ENCODE measurements at places on chromosomes 13 and 19.

DNA sequence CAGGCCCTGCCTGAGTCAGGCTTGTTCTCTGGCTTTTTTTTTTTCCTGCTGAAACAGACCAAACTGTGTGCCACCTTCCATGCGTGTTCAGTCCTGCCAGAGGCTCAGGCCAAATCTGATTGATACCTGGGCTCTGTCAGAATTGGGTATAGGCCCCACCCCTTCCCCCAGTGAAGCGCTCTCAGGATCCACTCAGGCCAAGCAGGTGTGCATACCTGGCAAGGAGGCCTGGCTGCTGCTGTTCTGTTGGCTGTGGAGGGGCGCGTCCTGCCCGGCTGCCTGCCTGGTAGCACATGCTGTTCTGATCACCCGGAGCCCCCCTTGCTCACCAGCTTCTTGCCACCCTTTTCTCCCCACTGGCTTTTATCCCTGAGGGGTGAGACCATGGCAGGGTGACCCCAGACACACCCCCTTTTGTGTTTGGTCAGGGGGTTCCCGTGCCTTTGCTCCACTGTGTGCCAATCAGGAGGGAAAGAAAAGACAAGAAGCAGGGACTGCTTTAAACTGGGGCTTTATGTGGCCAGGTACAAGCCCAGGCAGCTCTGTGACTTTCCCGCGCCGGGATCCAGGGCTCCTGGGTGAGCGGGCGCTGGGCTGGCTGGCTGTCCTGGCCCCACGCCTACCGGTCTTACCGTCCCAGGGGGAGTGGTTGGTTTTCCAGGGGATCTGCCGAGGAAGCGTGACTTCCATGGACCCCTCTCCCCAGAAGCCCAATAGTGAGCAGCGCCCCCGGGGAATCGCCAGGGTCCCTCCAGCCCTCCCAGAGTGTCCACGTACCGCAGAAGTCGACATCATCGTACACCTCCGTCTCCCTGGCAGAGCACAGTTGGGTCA, 12.7 kb downstream of the PRAM1 start:
- DNase-seq, result no peak

DNA sequence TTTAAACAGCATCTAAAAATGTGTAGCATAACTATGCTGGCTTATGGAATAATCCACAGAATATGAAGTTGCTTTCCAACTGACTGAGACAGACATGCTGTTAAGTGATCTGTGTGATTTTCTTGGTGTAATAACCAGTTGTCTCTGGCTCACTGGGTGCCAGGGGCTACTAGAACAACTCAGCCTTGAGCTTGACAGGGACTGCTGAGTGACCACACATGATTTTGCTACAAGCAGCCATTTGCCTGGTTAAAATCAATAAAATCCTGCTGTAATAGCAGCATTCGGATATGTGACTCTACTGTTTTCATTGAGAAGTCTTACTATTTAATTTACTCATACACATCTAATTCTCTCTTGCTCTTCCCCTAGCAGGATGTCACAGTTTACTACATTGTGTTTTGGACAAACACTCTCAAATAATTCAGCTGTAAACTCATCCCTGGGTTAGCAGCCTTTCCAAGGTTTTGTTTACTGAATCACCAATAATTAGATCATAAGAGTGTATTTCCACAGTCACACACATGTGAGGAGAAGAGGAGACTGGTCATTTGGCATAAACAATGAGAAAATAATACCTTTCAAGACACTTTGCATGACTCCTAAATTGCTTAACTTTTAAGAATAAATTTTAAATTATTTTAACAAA, 426.2 kb downstream of the PCDH9 start:
- no peak for DNase-seq

- no peak for DNase-seq
These were observed 28.1 kb downstream of the CPT1C start for GRCh38 chr19:49718991-49719390.

GRCh38 chr13:43347877-43348276, 324.5 kb downstream of the DNAJC15 start:
- DNase-seq, result no peak

DNA sequence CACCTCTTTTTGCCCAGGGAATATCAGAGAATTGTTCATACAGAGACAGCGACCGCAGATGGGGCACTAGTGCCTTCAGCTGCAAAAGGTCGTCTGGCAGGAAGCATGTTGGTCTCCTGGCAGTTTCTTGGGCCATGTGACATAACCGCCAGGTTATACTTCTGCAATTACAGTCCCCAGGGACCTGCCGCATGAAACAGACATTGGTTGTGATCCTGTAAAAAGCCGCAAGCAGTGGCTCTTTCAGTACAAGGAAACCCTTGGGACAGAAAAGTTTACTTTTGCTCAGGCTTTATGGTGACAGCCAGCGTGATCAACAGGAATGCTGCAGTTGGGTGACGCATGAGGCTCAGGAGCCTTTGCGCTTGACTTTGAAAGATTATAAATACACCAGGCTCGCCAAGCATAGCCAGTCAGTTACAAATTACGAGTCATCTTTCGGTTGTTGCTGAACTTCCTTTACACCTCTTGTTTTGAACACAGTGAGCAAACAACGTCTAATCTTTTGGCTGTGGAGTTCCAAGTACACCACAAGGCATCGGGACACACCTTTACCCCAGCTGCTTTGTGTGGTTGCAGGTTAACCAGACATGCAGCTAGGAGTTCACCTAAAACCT, 50.5 kb upstream of the UBE2L5 start:
- DNase-seq, result no peak

DNA sequence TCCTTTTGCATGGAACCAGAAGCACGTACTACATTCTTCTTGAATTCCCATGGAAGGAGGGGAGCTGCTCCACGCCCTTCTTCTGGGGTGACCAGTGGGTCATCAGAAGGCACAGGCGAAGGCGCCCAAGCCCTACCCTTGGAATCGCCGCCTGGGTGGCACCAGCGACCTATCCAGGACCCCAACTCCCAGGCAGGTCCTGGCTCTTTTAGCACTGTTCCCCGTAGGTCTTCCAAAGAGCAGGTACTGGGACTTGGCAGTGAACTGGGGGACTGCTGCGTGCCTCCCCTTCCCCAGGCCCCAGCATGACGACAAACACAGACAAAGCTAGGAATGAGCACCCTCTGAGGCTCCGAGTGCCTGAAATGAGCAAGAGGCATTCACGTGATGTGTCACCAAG, 45.0 kb downstream of the CEBPG start:
- DNase-seq, result no peak

GRCh38 chr13:72726726-72727416, 558 bp downstream of the MZT1 start:
- DNase-seq, result no peak

GRCh38 chr19:46950526-46951170, 69.0 kb upstream of the NPAS1 start:
- DNase-seq, result no peak

DNA sequence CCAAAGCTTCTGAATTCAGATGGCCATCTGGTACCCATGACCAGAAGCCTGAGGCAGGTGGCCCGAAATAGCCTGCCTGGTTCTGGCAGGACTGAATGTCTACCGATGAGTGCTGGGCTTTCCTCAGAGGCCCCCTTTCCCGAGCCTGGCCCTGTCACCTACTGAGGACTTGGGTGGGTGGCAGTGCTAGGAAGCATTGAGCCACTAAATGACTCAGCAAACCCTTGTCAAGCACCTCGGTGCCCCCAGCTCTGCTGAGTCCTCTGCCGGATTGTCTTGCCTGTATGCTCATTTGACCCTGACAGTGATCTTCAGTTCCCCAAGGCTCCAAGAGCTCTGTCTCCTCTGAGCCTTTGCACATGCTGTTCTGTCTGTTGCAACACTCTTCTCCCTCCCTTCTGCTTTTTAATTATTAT, 17.9 kb downstream of the PPP1R37 start:
- no peak for DNase-seq

DNA sequence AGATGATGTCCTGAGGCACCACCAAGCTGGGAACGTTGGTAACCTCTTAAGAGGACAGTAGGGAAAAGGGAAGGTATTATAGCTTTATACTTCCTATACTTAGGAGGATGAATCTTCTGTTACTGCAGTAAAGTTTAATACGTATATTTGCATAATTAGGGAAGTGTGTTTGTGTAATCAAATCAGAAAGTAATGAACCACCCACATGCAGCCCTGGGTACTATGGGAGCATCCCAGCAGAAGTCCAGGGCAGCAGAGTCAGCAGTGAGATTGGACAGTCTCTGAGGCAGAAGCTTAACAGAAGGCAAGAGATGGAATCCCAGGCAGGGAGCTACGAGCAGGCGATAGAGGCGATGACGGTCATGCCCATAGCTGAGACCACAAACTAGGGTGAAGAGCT, 12.5 kb downstream of the SAFB start:
- DNase-seq, result no peak

DNA sequence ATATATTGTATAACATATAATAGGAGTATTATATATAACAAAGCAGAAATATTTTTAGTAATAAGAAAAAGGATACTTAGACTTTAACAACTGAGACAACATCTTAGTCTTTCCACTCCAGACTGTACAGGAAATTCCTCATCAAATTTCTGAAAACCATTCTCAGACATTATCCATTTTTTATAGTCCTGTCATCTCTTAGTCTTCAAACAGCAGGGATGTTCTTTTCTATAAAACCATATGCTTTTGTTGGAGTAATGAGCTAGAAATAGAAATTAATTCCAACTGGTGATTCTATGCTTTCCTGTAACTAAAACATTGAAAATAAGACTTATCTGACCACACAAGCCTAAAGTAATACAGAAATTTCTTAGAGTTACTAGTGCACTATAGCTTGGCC, 82.2 kb upstream of the CSNK1A1L start:
- no peak for DNase-seq

Data from caudate nucleus (tissue), 63 donors.